ENCODE measurements at places on chromosomes 7 and 10.

DNA sequence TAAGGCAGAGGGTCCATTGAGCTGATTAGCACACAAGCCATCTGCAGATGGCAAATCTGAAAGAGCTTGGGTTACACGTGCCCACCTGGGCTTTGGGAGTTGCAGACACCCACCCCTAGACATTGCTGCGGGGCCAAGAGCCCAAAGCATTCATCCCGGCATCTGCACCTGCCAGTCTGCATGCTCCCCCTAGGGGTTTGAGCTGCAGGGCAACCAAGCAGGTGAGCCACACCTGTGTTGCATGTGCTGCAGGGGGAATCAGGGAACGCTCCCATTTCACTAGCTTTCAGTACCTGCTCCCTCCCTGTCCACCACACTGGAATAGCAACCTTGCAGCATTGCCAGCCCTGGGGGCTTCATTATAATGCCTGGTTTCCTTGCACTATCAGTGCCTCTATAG is 21.1 kb downstream of the C7orf33 start:
- no peak for DNase-seq

DNA sequence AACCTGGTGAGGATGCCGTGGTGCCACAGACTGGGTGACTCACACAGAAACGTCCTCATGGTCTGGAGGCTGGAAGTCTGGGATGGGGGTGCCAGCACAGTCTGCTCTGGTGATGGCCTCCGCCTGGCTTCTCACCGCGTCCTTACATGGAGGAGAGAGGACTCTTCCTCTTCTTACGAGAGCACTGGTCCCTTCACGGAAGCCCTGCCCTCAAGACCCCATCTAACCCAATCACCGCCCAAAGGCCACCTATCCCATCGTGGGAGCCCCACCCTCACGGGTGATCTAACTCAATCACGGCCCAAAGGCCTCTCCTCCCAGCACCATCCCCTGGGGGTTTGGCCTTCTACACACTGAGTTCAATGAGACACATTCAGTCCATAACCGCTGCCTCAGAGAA is 137.7 kb downstream of the PTPRN2 start:
- peak; percentile 67 for DNase-seq

DNA sequence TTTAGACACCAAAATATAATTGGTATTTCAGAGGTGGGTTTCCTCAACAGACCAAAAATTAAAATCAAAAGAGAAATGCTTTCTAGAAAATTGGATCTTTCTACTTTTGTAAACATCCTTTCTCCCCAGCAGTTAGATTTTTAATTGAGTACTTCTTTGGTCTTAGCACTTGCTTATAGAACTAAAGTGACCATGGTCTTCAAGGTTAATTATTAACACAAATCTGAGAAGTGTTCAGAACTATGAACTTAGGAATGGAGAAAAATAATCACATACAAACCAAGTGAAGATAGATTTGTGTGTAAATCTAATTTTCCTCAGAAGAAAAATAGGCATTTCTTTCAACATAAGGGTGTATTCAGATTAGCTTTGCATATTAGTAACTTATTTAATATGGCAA is 355.4 kb downstream of the ELMO1 start:
- DNase-seq: no peak

- DNase-seq: peak; percentile 49
Observed at GRCh38 chr10:118965096-118965495, 64.4 kb upstream of the NANOS1 start.

DNA sequence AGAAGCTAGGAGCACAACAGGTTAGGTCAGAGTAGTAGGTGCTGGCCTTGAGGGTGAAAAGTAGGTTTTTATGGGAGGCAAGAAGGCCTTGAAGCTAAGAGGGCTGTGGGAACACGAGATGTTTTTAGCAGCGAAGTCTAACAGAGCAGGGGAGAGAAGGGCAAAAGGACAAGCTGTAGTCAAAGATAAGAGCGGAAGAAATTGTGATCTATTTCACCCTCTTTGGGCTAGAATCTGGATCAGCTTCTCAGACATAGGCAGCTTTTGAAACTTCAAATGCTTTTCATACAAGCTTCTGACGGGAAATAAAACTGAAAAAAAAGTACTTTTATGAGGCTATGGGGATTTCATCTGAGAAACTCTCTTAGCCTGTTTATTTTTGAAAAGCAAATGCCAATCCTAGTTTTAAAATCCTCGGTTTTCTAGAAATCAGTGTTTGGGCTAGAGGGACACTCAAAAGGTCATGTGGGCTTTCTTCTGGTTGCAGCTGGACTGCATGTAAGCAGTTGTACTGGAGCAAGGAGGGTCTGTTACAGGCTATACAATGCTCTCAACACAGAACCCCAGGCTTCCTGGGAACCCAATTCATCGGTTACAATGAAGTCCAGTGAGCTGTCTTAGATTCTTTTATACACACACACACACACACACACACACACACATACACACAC is 83.6 kb downstream of the RNF216 start:
- no peak for DNase-seq

GRCh38 chr10:93139059-93139655 is 65.5 kb downstream of the CYP26A1 start:
- no peak for DNase-seq

DNA sequence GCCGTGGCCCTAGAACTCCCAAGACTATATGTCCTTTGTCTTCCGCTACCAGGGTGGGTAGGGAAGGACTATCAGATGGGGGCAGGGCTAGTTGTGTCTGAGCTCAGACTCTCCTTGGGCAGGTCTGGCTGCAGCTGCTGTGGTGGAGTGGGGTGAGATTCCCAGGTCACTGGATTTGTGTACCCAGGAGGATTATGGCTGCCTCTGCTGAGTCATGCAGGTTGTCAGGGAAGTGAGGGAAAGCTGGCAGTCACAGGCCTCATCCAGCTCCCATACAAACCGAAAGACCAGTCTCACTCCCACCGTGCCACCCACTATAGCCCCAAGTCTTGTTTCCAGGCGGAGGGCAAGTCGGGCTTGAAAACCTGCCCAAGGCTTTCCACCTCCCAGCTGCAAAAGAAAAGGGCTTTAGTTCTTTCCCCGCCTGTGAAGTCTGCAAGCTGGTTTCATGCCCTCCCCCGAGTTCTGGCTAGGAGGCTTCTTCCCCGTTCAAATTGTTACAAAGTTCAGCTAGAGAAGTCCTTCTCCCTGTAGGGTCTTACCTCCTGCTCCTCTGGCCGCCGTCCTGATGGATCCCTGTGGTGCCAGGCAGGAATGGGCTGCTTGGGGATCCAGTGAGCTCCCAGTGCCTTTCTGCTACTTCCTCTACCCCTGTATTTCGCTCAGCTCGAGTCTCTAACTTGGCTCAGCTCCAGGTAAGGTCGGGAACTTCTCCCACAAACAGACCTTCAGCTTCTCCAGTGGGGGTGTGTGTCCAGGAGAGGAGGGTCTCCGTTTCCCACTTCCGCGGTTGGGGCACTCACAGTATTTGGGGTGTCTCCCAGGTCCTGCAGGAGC is 106.8 kb upstream of the FGL2 start:
- DNase-seq: no peak

DNA sequence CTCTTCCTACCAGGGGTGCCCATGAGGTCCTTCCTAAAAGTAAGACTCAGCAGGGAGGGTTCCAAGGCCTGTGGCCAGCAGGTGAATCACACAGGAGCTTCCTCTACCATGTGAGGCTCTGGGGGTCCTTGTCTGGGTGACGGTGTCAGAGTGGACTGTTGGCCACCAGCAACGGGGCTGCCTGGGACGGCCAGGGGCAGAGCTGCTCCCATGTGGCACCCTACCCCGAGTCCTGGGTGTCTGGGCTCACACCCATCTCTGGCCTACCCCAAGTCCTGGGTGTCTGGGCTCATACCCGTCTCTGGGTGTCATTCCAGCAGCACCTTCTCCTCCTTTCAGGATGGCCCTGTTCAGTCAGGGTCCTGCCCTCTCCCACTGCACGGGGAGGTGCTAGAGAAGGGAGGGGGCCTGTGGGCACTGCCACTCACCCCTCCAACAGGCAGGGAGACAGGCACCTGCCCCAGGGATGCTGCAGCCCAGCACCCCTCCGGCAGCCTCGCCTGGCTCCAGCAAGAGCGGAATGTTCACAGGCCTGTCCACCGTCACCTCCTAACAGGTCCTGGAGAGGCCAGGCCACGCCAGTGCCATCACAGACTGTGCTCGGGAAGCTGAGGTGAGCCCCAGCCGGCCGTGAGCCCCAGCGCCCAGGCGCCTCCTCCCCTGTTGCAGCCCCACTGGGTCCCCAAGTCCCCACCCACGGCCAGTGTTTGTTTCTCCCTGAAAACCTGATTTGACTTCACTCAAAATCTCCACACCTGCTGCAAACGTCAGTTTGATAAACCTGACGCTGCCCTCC is 143.7 kb downstream of the PTPRN2 start:
- peak; percentile 89 for DNase-seq

DNA sequence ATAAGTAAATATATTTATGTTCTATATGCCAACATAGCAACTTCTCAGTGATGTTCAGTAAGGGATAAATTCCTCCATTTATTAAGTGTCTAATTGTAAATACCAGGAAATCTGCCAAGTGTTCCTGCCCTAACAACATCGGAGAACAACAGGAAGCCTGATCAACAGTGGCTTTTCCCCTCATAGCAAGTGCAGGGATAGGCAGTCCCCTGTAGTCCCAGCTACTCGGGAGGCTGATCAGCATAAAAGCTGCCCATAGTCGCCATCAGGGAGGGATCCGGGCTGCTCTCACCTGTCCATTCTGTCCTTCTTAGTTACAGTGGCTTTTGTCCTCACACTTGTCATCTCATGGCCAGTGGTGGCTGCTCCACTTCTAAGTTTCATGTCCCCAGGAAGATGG is 141.3 kb downstream of the IDE start:
- no peak for DNase-seq

GRCh38 chr10:93485690-93486089 is 3.6 kb upstream of the MYOF start:
- no peak for DNase-seq

GRCh38 chr7:158957921-158958491 is 101.6 kb downstream of the DYNC2I1 start:
- no peak for DNase-seq

DNA sequence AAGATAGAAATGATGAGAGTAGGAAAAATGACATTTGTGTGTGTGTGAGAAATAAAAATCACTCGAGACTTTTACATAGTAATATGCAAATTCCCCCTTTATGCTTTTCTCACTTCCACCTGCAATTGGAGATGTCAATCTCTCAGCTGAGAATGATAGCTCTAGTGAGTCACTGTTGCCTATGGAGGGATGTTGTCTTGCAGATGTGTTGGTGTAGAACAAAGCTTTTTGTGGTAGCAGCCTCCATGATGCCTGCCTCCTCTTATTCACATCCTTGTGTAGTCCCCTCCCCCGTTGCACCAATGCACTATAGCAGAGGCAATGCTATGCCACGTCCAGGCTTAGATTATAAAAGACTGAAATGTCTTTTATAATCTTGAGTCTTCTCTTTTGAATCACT is 33.8 kb downstream of the SPAG6 start:
- DNase-seq: no peak

- DNase-seq: no peak
Observed at GRCh38 chr10:22391600-22391999, 46.3 kb downstream of the SPAG6 start.

DNA sequence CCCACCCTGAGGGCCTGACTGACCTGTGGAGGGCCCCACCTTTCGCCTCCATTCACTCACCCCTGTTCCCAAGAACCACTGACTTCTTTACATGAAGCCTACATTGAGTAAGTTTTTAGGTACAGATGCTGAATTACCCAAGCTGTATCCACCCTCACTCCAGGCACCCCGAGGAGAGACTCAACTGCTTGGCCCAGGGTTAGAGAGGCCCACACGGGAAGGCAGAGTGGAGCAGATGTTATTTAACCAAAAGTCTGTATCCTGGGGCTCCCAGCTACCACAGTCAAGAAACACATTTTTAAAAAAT is 213.1 kb upstream of the FRMD4A start:
- DNase-seq: no peak

- DNase-seq: no peak
Observed at GRCh38 chr7:26646336-26647048, 217.9 kb downstream of the SKAP2 start.

GRCh38 chr7:73960548-73960947 is 67.4 kb upstream of the ELN start:
- DNase-seq: no peak

DNA sequence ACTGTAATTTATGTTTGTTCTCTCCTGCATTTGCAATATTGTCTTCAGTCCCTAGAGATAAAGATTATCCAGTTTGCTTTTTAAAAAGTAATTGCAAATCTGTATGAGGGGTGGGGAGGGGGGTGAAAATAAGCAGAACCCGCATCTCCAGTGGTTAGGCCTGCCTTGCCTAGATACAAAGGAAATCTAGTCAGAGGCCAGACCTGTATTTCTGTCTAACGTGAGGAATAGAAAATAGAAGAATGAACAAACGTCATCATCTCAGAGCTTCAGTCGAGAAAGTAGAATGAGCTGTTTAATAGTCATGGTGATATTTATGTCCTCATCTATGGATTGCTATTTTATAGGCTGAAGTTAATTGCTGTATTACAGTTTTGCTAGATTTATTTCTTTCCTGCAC is 284.2 kb downstream of the BICC1 start:
- no peak for DNase-seq

- DNase-seq: no peak
Observed at GRCh38 chr10:102501201-102502028, 1.1 kb downstream of the ACTR1A start.

GRCh38 chr10:91311601-91312381 is 91.3 kb downstream of the PCGF5 start:
- no peak for DNase-seq

DNA sequence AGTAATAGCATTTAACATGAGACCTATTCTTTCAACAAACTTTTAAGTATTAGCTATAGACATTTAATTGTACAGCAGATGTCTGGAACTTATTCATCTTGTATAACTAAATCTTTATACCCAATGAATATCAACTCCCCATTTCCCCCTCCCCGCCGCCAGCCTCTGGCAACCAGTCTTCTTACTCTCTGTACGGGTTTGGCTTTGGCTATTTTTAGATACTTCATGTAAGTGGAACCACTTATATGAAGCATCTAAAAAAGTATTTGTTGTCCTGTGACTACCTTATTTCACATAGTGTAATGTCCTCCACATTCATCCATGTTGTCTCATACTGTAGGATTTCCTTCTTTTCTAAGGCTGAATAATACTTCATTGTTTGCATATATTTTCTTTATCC is 60.8 kb downstream of the RAB18 start:
- no peak for DNase-seq

Measured in mesenteric fat pad (tissue), 1 donor.